Inflammatory macrophage treated with lipopolysaccharide for 1 hour (primary cell): ENCODE measurements at places on chromosomes 4 and X.

GRCh38 chrX:133053861-133054598 is 42.9 kb downstream of the USP26 start:
- no peak for DNase-seq

DNA sequence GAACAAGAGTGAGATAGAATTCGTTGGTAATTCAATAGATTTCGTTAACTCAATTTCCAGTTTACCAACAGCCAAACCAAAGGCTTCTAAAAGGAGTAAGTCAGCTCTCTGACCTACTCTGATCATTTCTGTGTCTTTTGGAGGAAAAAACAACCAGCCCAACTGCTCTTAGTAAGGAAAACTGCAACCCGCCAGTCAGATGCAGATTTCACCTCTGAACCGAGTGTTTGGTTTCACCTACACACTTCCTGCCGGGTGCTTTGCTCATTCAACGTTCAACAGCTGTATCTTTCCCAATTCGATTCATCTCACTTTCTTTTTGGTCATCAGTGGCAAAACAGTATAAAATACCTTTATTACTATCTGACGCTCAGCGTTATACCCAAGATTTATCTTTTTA is 24.5 kb downstream of the TMSB4X start:
- DNase-seq, result no peak

GRCh38 chrX:132831336-132831973 is 127.0 kb downstream of the HS6ST2 start:
- no peak for DNase-seq

GRCh38 chr4:6493658-6494304 is 21.4 kb upstream of the PPP2R2C start:
- no peak for DNase-seq

GRCh38 chrX:79336869-79337815 is 30.0 kb downstream of the ITM2A start:
- DNase-seq, result no peak

- peak; percentile 87 for DNase-seq
These were observed at the start of gene MANBA for GRCh38 chr4:102760645-102761295. Gene MANBA (minus strand): TSS chr4:102760968. CDS start chr4:102760894, 74 bp downstream.

GRCh38 chr4:118869808-118870342 is 18.8 kb upstream of the SYNPO2 start:
- DNase-seq, result no peak

DNA sequence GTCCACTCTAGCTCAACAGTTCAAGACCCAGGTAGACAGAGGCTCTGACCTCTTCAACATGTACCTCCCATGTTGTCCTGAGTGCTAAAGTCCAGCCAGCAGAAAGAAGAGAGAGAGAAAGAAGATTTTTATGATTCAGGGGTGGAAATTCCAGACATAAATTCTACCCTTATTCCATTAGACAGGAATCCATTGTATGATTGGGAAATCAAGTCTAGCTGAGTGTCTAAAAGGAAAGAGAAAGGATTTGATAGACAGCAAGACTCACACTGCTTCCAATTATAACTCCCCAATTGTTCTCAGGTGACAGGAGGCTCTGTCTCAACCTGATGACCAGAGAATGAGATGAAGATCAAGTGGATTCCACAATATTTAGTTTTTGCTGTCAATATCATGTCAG is 27.9 kb upstream of the PGM2 start:
- DNase-seq, result no peak

- DNase-seq, result no peak
These were observed 8.8 kb downstream of the MID1 start for GRCh38 chrX:10611441-10612090.

GRCh38 chrX:465418-466215 is 78.9 kb upstream of the PPP2R3B start:
- no peak for DNase-seq

DNA sequence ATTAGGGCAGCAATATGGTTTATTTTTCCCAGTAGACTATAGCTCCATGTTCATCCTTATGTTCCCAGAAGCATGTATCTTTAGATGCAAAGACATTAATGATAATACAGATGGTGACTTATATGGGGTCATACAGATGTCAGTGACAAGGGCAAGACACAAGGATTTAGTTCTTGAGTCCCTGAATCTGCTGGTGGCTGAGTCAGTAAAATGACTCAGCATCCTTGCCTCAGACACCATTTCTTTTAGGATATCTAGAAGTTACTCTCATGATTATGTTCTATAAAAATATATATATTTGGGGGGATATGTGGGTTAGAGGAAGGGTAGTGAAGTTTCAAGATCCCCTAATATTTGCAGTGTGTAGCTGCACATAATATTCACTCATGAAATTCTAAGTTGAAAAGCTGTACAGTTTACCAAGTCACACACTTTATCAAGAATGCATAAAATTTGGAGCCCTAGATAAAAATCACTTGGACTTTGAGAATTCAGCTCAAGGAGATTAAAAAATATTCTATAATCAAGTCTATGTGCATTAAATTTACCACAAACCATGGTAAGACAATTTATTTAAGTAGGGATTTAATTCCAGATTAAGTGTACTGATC is 101.9 kb downstream of the LNX1 start:
- no peak for DNase-seq

- DNase-seq, result no peak
These were observed 924 bp downstream of the EPHA5 start for GRCh38 chr4:65669111-65670019.

DNA sequence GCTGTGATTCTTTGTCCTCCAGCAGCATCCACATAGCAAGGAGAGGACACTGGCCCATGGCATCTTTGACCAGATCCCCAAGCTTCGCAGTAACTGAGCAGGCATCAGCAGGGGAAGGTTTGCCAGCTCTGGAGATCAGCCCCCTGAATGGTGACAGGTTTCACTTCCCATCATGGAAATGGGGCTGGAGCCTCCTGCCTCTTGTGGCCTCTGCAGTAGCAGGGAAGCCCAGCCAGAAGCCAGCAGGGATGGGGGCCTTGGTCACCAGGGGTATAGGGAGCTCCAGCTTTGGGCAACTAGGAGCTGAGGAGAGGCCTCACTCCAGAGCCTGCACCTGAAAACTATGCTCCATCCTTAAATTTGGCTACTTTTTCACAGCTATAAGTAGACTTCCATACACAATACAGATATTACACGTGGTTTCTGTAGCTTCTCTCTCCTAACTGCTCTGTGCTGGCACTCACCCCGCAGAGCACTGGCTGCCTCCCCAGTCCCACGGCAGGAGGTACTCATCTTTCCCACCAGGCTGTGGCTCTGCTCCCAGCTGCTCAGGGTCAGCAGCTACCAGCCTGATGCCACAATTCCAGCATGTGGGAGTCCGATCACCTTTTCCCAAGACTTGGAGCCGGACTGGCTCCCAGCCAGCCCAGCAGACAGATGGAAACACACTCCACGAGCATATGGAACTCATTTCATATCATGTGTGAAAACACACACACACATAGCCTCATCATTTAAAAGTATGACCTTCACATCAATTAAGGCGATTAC is 2.8 kb downstream of the TMEM271 start:
- DNase-seq, result no peak

GRCh38 chr4:94929696-94930095 is 171.9 kb downstream of the BMPR1B start:
- DNase-seq, result no peak
